NCI-H748 treated with DMSO at 0.1 percent for 48 hours (cell line): ENCODE measurements at places on chromosomes 3 and 15.

DNA sequence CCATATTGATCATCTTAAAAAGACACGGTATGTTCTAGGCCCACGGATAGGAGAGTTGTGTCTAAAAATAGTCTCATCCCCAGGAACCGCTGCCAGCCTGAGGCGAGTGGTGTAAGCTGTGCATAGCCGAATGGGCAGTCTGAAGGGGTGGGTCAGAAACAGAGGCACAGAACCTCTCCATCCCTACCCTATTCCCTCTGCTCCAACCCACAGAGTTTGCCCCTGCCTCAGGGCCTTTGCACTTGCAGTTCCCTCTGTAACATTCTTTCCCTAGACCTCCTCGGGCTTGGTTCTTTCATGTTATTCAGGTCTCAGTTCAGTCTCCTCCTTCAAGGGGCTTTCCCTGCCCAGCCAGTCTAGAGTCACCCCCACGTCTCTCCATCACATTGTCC lies 4.8 kb downstream of the SCN5A start:
- no peak for DNase-seq

DNA sequence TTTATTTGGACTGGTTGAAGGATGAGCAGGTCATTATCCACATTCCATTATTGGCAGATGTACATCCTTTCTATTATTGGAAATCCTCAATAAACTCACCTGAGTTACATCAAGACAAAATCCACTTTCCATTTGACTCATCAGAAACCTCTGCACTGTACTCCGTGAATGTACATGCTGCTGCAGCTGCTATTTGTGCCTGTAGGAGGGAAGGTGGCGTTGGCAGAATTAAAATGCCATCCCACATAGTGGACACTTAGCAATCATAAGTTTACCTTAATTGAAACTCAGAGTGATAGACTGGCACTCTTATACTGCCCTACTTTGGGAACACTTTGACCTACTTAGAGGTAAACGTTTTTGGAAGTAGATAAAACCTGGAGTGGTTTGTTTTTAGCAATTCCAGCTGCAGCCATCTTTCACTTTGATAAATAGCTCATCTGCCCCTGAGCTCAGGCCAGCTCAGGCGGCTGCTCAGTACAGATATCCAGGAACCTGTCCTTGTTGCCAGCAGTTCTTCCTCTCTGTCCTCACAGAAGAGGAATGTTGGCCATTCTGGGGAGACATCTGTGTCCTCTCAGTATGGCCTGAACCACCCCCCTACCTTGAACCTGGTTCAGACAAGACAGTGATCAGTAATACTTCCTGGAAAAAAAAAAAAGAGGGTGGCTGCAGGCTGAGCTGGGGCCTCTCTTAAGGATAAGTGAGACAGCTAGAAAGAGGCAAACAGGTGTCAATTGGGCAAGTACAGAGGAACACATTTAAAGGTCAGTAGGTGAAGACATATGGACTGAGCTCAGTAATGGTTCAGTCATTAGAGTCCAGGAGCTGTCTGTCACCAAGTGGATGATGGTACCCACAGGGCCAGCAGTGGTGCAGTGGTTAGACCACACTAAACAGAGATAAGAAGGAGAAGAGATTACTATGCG lies 153.4 kb upstream of the UMPS start:
- DNase-seq, result no peak

- no peak for DNase-seq
Measured at GRCh38 chr3:172716476-172716875, 5.6 kb upstream of the NCEH1 start.

GRCh38 chr3:15845475-15845874 lies 47.7 kb upstream of the ANKRD28 start:
- no peak for DNase-seq

GRCh38 chr3:30810625-30811024 lies 83.8 kb downstream of the GADL1 start:
- no peak for DNase-seq

GRCh38 chr15:36579792-36580431 lies 486 bp downstream of the CDIN1 start:
- DNase-seq, result no peak

DNA sequence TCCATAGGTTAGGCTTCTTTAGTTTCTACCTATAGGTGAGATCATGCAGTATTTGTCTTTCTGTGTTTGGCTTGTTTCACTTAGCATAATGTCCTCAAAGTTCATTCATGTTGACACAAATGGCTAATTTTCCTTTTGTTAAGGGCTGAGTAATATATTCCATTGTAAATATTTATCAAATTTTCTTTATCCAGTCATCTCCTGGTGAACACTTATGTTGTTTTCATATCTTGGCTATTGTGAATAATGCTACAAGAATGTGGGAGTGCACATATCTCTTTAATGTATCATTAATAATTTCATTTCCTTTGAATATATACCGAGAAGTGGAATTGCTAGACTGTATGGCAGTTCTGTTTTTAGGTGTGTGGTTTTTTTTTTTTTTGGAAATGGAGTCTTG lies 250.9 kb upstream of the SEMA6D start:
- peak; percentile 53 for DNase-seq

DNA sequence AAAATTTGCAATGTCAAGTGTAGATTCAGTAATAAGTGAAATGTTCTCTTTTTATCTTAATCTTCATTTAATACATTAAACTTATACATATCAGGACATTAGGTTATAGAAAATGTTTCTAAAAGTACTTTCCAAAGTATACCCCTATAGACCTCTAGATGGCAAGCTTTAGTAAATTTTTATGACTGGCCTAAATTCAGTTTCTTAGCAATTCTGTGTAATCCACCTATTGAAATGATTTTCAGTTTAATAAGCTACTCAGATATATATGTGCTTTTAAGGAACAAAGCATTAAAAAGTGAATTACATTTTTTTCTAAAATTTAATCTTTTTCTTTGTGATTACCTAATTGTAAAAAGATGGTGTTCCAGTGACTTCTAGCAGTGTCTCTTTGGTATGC lies 342.2 kb downstream of the GBE1 start:
- peak; percentile 18 for DNase-seq

DNA sequence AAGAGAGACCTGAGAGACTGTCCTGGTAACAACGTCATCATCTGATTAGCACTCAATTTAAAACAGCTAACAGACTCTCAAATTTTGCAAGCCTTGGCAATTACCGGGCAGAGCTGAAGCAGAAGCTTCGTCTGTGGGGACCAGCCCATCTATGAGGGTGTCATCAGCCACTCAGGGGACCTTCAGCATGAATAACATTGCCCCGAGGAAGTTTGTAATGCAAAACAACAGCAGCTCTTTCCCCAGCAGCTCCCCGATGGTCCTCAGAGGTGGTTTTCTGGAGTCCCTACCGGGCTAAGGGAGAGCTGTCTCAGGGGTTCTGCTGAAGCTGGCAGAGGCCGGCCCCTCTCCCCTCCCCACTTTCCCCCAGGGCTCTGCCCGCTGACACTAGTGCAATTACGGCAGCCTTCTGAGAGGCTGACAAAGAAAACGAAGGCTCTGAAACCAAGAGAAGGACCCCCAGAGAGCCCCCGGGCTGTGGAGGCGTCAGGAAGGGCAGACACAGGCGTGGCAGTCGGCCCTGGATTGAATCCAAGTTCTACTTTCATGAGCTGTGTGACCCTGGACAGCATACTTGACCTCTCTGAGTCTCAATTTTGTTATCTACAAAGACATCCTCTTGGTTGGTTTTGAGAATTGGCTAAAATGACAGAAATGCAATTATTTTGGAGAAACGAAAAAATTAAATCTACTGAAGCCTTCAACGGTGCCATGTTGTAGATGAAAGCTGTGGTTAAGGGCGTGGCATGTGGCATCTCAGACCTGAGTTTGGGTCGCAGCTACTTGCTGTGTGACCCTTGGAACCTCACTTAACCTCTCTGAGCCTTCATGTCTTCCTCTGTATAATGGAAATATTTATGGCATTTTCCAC lies 102.1 kb upstream of the TLE3 start:
- no peak for DNase-seq
